ENCODE measurements at places on chromosomes 5 and 9. TPM values are rescaled to one million over a fixed set of nuclear protein-coding genes. Genes with fewer than 3 reads are reported as not detected.

Gene KCNN2
- 0.15 TPM for total RNA-seq

Gene CACFD1
- total RNA-seq, result 6.6 TPM

Gene ECM2
- total RNA-seq, result 1.0 TPM

Gene C9orf152
- total RNA-seq, result not detected

Gene FAM200C
- total RNA-seq, result 11.3 TPM

Gene SPATA31D1
- total RNA-seq, result not detected

Gene AJM1
- total RNA-seq, result 0.15 TPM

Gene FAM151B
- total RNA-seq, result not detected

Gene SLC25A2
- total RNA-seq, result 0.05 TPM

Gene TNFSF15
- 0.10 TPM for total RNA-seq

Gene FST
- total RNA-seq, result 0.99 TPM

Gene SPOCK1
- total RNA-seq, result 29.1 TPM

Gene AK8
- not detected for total RNA-seq

Gene IL13
- total RNA-seq, result not detected

Gene TAS2R1
- not detected for total RNA-seq

Gene KCNT1
- not detected for total RNA-seq

Gene FOXE1
- not detected for total RNA-seq

Gene ARL14EPL
- total RNA-seq, result 0.37 TPM

Gene CCDC183
- total RNA-seq, result not detected

Gene GAS1
- total RNA-seq, result 8.9 TPM

Gene MLANA
- not detected for total RNA-seq

Gene TRIM32
- total RNA-seq, result 26.9 TPM

Gene PCA3
- total RNA-seq, result not detected

Gene NKD2
- 0.17 TPM for total RNA-seq

Gene FOXD4L6
- total RNA-seq, result not detected

Gene LECT2
- not detected for total RNA-seq

Gene FOXD1
- 17.4 TPM for total RNA-seq

Gene PPP2R2B
- total RNA-seq, result 7.6 TPM

Gene MROH2B
- 0.59 TPM for total RNA-seq

Gene SLC36A2
- not detected for total RNA-seq

Gene ADCY2
- not detected for total RNA-seq

Gene DBH
- not detected for total RNA-seq

Gene DMRTA1
- total RNA-seq, result 3.1 TPM

Gene DOCK8
- total RNA-seq, result 1.4 TPM

Gene SURF4
- total RNA-seq, result 407 TPM
